ENCODE measurements at places on chromosomes 13 and 19.

DNA sequence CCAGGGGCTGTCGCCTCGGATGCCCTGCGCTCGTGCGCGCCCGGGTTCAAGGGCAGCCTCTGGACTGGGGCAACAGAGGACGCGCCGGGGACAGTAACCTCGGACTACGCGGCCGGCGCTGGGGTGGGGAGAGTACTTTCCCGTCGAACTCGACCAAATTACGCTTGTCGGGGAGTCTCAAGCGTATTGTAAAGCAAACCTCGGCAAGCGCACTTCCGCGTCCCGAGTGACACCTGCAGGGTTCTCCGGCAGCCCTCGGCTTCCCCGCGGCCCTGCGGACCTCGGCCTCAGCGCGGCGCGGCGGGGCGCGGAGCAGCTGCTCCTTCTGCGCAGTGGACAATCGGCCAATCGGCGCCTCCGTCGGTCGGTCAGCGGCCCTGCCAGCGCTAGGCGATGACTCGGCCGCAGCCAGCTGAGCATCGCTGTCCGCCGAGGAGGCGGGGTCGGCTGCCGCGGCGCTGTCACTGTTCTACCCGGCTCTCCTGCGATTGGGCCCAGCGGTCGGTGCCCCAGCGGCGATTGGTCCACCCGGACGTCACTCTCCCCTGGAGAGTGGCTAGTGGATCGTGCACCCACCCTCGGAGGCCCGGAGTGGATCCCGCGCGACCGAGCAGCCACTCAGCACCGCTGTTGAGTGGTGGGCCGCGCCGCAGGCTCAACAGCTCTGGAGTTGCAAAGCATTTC is at the start of gene SLC46A3:
Gene SLC46A3, minus strand, starts transcription at position 428 of the 684 bp plus-strand sequence. CDS start 972 bp downstream, outside the sequence.
- peak; percentile 98 for DNase-seq

DNA sequence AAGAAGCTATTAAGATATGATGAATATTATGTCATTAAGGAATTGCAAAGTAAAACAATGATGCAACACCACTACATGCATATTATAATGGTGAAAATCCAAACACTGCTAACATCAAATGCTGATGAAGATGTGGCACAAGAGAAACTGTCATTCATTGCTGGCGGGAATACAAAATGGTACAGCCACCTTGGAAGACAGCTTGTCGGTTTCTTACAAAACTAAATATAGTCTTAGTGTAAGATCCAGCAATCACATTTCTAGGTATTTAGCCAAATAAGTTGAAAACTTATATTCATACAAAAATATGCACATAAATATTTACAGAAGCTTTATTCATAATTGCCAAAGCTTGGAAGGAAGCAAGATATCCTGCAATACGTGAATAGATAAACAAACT is 114.9 kb upstream of the EDNRB start:
- no peak for DNase-seq

DNA sequence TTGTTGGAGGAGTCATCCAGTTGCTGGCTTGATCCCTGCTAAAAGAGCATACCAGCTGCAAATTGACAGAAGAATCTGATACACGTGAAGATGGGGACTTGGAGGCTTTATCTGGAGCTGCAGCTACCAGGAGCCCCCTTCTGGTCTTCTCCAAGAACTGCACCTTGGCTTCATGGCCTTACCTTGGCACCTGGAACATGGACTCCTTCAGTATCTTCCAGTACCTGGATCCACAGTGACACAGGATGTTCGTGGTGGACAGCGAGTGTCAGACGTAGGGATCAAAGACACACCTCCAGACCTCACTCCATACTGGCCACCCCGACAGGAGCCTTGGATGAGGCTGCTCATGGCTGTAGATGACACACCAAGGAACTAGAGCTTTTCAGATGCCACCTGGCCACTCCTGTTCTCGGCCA is 9.9 kb upstream of the ACSBG2 start:
- DNase-seq: peak; percentile 80

DNA sequence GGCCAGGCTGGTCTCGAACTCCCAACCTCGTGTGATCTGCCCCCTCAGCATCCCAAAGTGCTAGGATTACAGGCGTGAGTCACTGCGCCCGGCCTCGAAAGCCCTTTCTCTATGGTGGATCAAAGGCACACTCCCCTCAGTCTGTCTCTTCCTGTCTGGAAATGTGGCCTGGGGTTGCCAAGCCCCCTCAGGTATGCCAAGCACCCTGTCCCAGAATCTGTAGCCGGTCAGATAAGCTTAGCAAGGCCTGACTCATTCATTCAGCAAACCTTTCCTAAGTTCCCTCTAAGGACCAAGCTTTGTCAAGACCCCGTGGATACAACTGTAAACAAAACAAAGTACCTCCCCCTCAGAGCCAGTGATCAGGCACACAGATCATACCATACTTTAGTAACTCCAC is 14.1 kb downstream of the NUCB1 start:
- no peak for DNase-seq

DNA sequence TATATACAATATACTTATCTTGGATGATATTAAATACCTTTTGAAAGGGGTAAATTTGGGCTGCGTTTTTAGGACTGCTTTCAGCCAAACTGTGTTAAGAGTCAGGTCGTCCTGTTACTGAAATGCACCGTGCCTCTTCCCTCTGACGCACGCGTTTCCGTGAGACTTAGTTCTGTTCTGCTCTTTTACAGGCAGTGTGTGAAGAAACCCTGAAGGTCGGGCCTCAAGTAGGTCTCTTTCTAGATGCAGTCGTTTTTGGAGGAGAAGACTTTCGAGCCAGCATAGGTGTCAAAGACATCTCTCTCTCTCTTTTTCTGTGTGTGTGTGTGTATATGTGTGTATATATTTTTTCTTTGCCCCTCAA is 107.0 kb downstream of the ZIC5 start:
- no peak for DNase-seq

DNA sequence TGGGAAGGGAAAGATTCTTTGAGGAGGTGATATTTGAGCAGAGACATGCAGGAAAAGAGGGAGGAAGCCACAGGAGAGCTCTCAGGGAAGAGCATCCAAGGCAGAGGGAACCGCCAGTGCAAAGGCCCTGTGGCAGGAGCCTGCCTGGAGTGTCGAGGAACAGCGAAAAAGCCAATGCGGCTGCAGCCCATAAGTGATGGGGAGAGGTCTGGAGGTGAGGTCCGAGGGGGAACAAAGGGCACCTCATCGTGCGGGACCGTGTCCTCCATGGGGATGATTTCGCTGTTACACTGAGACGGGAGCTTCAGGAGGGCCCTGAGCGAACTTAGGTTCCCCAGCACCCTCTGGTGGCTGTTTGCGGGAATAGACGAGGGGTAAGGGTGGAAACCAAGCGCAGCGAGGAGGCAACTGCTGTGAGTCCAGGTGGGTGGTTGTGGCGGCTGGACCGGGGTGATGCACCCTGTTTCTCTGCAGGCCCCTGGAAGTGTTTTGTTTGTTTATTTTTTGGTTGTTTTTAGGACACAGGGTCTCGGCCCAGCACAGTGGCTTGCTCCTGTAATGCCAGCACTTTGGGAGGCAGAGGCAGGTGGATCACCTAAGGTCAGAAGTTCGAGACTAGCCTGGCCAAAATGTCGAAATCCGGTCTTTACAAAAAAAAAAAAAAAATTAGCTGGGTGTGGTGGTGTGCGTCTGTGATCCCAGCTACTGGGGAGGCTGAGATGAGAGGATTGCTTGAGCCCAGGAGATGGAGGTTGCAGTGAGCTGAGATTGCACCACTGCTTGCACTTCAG is 5.9 kb upstream of the EHD2 start:
- DNase-seq: peak; percentile 73

- peak; percentile 24 for DNase-seq
These were observed 3.0 kb downstream of the ENOX1 start for GRCh38 chr13:43783820-43784219.

DNA sequence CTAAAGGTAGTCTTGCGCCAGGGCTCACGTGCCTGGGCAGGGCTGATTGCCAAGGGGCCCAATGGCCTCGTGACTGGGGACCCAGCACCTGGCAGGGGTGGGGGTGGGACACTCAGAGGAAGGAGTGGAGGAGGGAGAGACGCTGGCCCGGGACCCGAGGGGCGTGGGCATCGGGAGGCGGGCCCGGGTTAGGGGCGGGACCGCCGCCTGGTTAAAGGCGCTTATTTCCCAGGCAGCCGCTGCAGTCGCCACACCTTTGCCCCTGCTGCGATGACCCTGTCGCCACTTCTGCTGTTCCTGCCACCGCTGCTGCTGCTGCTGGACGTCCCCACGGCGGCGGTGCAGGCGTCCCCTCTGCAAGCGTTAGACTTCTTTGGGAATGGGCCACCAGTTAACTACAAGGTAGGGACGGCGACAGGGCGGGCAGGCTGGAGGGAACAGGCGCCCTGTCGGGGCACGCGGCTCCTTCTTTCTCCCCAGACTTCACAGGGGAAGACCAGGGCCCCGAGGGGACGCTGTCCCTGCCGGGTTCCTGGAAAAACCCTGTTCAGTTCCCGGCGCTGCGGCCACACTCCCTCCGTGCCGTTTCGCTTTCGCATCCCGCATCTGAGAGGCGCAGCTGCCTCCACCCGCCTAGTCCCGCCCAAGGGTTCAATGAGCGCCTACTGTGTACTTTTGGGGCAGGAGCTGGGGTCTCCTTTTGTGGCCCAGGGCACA is at the start of gene IFI30:
Gene IFI30, plus strand, starts transcription at position 242 of the 717 bp plus-strand sequence. Its CDS starts 29 bp downstream, at position 271.
- peak; percentile 89 for DNase-seq

GRCh38 chr13:27151798-27152599 is 19.6 kb downstream of the USP12 start:
- no peak for DNase-seq

DNA sequence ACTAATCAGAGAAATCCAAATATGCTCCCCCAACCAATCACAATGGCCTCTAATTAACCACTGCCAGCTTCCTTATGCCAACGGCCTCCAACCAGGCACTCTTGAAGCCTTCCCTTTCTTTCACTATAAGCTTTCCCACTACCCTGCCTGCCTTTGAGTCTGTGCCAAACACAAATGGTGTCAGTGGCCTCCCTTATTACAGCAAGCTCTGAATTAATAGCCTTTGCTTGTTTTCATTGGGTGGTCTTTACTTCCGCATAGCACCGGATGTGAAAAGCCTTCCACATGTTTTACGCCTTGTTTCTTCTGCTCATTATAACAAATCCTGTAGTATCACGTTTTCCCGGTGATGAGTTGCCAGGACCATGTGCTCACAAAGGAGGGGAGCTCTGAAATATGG is 1.4 kb upstream of the EDDM13 start:
- DNase-seq: no peak

GRCh38 chr19:5232798-5233505 is 107.7 kb downstream of the PTPRS start:
- DNase-seq: no peak

GRCh38 chr13:40812102-40812501 is 22.7 kb downstream of the SLC25A15 start:
- no peak for DNase-seq

DNA sequence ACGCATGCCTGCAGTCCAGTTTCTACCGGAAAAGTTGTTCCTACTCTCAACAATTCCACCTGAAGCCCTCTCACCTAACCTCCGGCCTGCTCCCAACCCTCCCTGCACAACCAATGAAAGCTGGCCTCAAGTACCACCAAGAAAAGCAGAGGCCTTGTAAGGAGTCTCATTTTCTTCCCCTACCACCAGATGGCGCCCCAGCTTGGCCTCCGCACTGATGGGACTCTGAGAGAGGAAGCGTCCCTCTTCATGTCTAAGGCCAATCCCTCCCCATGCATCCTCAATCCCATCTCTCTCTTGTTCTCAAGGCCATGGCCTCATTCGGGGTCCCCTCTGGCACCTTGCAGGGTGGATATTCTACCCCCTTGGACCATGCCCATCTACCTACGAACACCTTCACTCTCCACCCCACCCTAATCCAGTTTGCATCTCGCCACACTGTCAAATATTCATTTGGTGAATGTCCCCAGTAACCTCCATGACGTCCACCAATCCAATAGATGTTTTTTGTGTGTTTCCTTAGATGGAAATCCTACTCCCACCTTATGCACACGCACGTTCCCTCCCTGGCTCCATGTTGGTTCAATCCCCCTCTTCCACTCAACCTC is 412.8 kb downstream of the ZNF536 start:
- DNase-seq: peak; percentile 68

GRCh38 chr19:49556412-49557398 is 23.7 kb downstream of the NOSIP start:
- no peak for DNase-seq

DNA sequence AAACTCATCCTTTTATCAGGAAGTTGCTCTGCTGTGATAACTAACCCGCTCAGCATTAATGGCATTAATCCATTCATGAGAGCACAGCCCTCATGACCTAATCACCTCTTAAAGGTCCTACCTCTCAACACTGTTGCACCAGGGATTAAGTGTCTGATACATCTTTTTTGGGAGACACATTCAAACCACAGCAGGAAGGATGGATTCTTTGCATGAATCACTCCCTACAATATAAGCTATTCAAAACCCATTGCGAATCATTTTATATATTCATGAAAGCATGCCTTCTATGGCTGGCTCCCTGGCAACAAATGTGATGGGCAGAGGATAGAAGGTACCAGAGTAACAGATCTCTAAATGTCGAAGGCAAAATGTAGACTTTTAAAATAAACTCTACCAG is 27.6 kb downstream of the ARL11 start:
- DNase-seq: no peak

- DNase-seq: no peak
These were observed 660.9 kb downstream of the LIG4 start for GRCh38 chr13:107554460-107554859.

DNA sequence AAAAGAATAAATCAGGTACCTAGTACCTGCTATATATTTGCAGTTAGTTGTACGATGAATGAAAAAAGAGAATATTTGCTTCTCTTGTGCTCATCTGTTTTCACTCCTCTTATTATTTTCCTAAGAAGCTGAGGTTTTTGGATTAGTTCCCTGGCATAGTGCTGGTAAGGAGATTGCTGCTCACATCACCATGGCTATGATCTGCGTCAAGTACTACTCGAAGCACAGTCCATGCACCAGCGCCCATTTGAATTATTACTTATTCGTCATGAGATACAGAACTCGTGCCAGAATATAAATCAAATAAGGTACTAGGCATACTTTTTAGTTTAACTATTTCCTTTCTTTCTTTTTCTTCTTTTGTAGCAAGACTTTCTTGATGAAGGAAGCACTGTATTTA is 7.1 kb downstream of the SERTM1 start:
- no peak for DNase-seq
